Kasumi-1 (cell line): ENCODE measurements at places on chromosomes 6 and 20.

GRCh38 chr20:59158673-59159072 lies 4.9 kb upstream of the ZNF831 start:
- no peak for DNase-seq

DNA sequence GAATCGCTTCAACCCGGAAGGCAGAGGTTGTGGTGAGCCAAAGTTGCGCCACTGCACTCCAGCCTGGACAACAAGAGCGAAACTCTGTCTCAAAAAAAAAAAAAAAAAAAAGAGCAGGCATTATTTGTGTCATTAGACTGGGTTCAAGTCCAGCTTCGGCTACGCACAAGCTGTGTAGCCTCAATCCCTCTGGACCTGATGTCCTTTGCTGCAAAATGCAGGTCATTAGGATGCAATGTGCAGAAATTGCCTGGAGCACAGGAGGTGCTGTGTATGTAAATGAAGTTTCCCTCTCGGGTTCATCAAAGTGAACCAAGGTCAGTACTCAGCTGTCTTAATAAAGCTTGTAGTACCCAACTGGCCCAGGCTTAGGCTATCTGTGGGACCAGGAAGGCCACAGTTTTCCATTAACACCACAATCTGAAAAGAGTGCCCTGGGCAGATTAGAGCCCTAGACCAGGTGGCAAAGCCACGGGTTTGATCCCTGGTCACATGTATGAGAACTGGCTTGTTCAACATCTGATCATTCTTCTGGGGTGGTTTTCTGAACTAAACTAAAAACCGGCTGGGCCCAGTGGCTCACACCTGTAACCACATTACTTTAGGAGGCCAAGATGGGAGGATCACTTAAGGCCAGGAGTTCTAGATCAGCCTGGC lies 155.3 kb downstream of the ZMYND8 start:
- DNase-seq = no peak

GRCh38 chr6:76052314-76052713 lies 20.1 kb downstream of the IMPG1 start:
- DNase-seq = no peak

- no peak for DNase-seq
Measured at GRCh38 chr6:153553627-153554026, 422.5 kb upstream of the RGS17 start.

DNA sequence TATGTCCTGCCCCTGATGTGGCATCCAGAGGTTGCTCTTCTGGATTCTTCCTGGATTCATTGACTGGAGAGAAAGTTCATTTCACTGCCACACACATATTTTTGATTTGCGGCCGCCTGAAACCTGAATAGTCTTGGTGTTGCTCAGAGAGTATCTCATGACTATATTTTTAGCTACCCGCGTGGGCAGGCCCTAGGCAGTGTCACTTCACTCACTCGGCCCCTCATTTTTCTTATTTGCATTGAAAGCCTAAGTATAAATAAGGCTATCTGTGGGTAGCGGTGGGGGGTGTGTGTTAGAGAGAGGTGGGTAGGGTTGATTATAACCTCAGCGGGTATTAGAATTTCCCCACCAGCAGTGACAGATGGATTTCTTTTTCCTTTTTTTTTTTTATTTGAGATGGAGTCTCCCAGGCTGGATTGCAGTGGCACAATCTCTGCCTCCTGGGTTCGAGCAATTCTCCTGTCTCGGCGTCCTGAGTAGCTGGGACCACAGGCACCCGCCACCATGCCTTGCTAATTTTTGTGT lies 113.5 kb downstream of the JARID2 start:
- DNase-seq = no peak

- DNase-seq = no peak
Measured at GRCh38 chr20:24501764-24502556, 32.5 kb downstream of the SYNDIG1 start.

- no peak for DNase-seq
Measured at GRCh38 chr6:124373386-124373785, 569.7 kb downstream of the NKAIN2 start.

DNA sequence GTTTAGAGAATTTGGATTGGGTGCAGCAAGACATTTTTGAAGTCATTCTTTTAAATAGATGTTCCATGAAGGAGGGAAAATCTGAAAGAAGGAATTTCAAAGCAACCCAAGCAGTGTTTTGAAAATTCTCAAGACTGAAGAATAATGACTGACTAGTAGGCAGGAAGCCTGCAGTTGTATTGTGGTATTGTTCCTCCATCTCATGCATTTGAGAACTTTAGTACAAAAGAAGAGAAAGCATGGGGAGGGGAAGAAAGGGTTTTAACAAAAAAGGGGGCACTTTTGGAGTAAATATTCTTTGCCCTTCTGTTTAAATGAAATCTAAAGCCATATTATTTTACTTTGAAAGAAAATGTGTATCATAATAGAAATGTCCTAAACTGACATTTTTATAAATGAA lies 6.6 kb downstream of the NCOA3 start:
- peak; percentile 32 for DNase-seq

DNA sequence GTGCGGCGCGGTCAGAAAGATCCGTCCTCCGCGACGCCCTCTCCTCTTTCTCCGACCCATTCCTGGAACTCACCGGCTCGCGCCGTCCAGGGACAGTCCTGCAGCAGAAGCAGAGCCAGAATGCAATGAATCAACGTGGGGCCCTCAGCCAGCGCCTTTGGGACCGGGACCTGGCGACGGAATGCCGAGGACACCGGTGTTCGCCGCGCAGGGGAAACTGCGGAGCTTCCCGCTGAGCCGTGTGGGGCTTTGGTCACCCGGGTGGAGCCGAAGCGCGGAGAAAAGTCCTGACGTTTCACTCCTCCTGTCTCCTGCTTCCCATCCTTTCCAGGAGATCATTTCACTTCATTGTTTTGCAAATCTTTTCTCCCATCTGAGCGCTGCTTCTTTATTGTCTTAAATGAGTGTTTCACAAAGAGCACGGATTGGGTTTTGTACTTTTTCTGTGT lies 26.5 kb downstream of the ULBP1 start:
- no peak for DNase-seq
